Stimulated activated CD4-positive, alpha-beta T cell treated with anti-CD3 and anti-CD28 coated beads, Interleukin-2, amount 100 ng/mL, for 24 hours (primary cell): ENCODE measurements at places on chromosomes 7 and 10.

DNA sequence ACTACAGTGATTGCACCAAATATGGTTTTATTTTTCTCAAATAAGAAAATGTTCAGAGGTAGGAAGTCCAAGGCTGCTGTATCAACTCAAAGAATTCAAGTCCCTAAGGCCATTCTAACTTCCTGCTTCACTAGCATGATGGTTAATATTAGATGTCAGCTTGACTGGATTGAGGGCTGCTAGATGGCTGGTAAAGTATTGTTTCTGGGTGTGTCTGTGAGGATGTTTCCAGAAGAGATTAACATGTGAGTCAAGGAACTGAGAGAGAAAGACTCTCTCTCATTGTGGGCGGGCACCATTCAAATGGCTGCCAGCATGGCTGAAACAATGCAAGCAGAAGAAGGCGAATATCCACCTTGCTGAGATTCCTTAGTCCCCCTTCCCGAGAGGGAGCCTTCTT lies 77.4 kb upstream of the NRBF2 start:
- DNase-seq, result no peak

- no peak for DNase-seq
Measured at GRCh38 chr7:157445246-157445955, 108.6 kb downstream of the DNAJB6 start.

GRCh38 chr10:121007264-121007663 lies 156.1 kb downstream of the WDR11 start:
- DNase-seq, result no peak

- no peak for DNase-seq
Measured at GRCh38 chr7:97819161-97819560, 53.0 kb downstream of the ASNS start.

DNA sequence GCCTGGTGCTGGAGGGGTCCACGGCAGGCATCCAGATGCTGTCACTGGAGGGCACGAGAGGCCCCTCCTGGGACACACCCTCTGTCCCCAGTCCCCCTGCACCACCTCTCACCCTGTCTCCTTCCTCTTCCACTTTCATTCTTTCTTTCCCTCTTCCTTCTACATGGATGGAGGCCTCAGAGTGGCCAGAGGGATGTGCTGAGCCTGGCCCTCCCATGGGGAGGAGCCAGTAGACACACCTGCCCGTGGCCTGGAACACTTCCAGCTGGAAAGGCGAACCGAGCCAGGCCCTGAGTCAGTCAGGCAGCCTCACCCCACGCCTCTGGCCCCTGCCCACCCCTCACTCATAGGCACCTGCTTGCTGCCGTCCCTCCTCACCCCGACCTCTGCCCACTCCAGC lies 55.9 kb upstream of the MXI1 start:
- DNase-seq, result no peak

- no peak for DNase-seq
Measured at GRCh38 chr7:11077816-11078215, 104.1 kb downstream of the PHF14 start.

- DNase-seq, result no peak
Measured at GRCh38 chr7:152399344-152399743, 36.5 kb downstream of the KMT2C start.

DNA sequence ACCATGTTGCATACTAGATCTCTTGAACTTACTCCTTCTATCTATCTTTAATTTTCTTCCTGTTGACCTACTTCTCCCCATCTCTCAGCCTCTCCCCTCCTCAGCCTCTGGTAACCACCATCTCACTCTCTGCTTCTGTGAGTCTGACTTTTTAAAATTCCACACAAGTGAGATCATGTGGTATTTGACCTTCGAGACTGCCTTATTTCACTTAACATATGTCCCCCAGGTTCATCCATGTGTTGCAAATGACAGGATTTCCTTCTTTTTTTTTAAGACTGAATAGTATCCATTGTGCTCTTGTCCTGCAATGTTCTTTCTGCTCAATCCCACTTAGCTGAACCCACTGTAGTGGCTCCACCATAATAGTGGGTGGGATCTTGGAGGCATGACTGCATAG lies 51.4 kb upstream of the DNAJC1 start:
- no peak for DNase-seq

- DNase-seq, result no peak
Measured at GRCh38 chr7:112129655-112130323, 76.4 kb downstream of the DOCK4 start.

GRCh38 chr7:105682341-105683060 lies 101.2 kb upstream of the EFCAB10 start:
- DNase-seq, result no peak

DNA sequence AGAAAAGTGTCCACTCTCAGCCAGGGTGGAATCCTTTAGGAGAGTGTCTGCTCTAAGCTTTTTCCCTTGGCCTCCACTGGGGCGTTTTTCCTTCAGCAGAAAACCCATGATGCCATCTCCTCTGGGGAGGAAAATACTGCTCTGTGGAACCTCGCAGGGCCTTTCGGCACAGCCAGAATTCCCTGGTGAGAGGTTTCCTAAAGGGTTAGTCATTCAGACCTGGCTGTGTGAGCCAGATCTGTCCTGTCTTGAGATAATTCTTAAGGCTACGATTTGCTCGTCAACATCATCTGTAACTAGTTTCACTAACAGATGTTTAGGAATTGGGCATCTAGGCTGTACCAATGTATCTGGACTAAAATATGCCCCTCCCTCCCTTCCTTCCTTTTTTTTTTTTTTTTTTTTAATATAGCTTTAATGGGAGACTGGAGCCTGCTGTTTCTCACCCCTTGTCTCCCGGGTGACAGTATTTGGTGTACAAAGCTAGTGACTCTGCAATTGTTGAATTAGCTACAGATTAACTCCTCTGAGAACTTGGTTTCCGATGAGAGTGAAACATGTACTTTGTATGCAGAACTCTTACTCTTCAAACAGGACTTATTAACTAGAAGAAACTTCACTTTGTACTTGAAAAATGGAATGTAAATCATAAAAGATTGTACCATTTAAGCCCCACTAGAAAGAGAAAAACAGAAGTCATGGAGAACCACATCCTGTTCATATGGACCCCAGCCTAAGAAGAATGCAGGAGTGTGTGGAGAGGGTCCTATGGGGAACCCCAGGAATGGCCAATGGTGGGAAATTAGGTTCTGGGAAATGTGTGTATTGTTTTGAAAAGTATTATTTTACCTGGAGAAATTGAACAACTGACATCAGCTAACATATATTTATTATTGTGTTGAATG lies 230.9 kb downstream of the CAMK1D start:
- DNase-seq, result no peak

DNA sequence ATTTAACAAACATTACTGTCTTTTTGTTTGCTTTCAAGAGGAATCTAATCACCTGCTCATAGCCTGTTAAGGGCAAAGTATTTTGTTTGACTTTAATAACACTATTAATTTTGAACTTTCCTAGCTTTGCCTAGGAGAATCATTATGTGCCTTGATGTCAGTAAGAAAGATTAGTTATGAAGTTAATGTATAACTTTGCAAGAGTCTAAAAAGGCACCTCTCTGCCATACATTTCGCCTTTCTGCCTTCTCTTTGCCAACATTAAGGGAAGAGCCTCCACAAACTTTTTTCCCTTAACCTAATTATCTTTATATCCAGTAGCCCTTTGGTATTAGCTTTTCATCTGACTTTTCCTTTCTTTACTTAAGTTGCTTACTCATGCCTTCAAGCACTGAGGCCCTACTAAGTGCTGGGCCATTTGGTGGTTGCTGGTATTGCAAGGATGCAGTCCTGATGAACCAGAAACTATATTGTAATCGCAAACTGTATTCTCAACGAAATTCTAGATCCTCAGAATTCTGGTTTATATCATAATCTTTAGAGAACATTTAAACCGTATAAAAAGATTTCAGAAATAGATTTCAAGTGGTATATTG lies 108.5 kb downstream of the SND1 start:
- no peak for DNase-seq

DNA sequence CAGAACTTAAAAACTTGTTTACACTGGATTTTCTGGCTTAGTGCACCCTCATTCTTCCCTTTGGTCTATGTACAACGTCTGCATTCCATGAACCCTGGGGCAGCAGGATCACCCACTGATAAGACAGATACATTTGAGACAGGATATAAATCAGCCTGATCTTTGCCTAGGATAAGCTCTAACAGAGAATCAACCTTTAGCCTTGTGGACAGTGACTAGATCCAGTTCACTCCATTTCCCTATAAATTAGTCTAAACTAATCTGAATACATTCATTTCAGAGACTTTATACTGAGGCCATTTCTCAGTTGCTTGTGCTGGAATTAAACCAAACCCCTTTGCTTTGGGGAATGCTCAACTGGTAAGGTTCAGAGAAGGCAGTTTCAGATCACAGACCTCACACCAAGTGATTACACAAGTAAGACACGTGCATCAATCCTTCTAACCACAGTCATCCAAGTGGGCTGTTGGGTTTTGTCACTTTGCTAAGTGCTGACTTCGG lies 639.8 kb upstream of the FZD8 start:
- DNase-seq, result no peak

DNA sequence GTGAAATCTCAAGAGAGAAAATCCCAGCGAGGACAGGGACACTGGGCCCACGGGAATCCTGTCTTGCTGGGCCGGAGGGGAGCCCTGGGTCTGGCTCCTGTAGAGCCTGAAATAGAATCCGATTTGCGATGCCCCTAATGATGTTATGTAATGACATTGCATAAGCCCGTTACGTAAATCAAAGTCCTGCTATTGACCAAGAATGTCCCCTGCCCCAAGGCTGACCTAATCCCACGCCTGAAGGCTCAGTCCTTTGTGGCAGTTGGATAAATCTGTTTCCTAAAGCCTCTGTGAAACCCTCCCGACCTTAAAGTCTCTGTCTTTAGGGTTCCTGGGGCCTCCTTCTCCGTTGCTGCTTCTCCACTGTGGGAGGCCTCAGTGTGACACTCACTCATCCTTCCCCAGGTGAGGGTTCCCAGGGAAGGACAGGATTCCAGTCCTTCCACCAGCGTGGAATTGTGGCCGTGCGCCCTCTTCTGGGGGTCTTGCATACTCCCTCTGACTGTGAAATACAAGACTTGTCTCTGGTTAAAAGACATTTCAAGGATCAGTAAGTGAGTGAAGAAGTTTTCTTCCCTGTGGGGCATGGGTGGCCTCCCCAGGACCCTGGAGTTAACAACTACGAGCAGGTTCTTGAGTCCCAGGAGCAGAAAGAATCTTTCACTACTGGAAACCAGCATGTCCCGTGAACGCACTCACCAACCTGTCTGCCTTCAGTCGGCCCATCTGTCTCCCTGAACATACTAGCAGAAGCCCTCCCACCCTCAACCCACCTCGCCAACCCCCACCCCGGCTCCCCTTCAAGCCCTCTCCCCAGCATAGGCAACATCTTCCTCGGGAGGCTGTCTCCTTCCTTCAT lies 19.8 kb downstream of the ZNF467 start:
- no peak for DNase-seq

GRCh38 chr10:77029777-77030717 lies 607.6 kb downstream of the KCNMA1 start:
- no peak for DNase-seq

- DNase-seq, result no peak
Measured at GRCh38 chr10:49187950-49188761, at the start of gene TMEM273. Gene TMEM273 (minus strand): TSS chr10:49188391. CDS start chr10:49188336, 55 bp downstream.
